Activated T-helper 2 cell treated with anti-CD3 and anti-CD28 coated beads, Interferon-gamma antibody, Interleukin-2, Interleukin-4, amounts not matched to agents 10 μg/mL and 5 μg/mL and 100 μg/mL, durations not matched to agents 14 hours and 24 hours and 36 hours (primary cell): ENCODE measurements at places on chromosomes 11 and 22. TPM values are rescaled to one million over a fixed set of nuclear protein-coding genes. Genes with fewer than 3 reads are reported as not detected.
A peak's percentile ranks its signal among the peaks of the same experiment; 100 is the strongest.

- H3K27ac ChIP-seq: no peak overlapping the region
- no peak overlapping the region for H3K4me3 ChIP-seq
- H3K36me3 ChIP-seq: no peaks in the 10 kb centered on the region
Measured at GRCh38 chr11:68687986-68688385, 3.6 kb downstream of the GAL start.

- H3K36me3 ChIP-seq: no peaks in the 10 kb centered on the region
- H3K4me1 ChIP-seq: peaks cover 8% of the 10 kb centered on the region
- no peaks in the 10 kb centered on the region for H3K27me3 ChIP-seq
- H3K27ac ChIP-seq: no peak overlapping the region
Measured at GRCh38 chr11:46976182-46976854, 39.8 kb downstream of the CSTPP1 start.

GRCh38 chr11:128585498-128586238 is 1.7 kb downstream of the ETS1 start:
- H3K27ac ChIP-seq: no peak overlapping the region
- peaks cover 27% of the 10 kb centered on the region for H3K27me3 ChIP-seq
- peaks cover 14% of the 10 kb centered on the region for H3K4me1 ChIP-seq

GRCh38 chr11:14857621-14858020 is 34.4 kb downstream of the CYP2R1 start:
- H3K27me3 ChIP-seq: no peaks in the 10 kb centered on the region
- H3K36me3 ChIP-seq: peaks cover 88% of the 10 kb centered on the region
- no peak for DNase-seq
- H3K4me3 ChIP-seq: no peak overlapping the region

- no peak for DNase-seq
- no peaks in the 10 kb centered on the region for H3K4me1 ChIP-seq
- no peaks in the 10 kb centered on the region for H3K27me3 ChIP-seq
- H3K4me3 ChIP-seq: no peak overlapping the region
- H3K36me3 ChIP-seq: no peaks in the 10 kb centered on the region
- H3K27ac ChIP-seq: no peak overlapping the region
Measured at GRCh38 chr11:103380031-103380430, 270.8 kb downstream of the DYNC2H1 start.

DNA sequence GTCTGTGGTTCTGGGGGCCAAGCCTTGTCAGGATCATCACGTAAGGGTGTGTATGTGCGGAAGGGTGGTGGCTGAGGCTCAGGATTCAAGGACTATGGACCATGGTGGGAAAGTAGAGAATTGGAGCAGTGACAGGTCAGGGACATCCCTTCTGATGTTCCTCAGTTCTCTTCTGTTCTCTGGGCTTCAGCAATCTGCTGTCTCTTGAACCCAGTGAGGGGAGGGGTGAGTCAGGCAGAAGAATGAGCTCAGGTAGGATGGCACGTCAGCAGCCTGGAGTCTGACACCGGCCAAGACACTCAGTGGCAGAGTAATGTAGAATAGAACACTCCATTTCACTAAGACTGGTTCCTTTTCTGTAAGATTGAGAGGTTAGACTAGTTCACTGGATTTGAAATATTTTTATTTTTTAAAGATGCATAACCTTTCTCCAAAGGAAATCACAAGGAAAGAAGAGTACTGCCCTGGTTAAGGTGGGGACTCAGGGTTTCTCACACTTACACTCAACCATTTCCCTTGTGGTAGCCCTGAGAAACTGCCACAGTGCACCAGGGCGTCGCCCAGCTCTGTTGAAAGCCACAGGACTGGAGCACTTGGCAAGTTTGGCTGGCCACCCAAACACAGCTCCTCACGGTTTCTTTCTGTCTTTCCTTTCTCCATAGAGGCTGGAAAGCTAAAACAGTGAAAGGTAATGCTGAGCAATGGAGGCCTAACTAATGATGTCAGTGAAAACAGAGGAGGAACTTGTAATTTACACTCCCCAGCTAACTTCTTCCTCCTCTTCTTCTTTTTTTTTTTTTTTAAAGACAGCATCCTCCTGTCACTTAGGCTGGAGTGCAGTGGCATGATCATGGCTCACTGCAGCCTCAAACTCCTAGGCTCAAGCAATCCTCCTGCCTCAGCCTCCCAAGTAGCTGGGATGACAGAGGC is 23.1 kb upstream of the MICAL2 start:
- peak overlapping the region; percentile 74 for H3K27ac ChIP-seq
- no peak overlapping the region for H3K4me3 ChIP-seq
- no peaks in the 10 kb centered on the region for H3K36me3 ChIP-seq
- peak; percentile 58 for DNase-seq
- H3K4me1 ChIP-seq: peaks cover 64% of the 10 kb centered on the region

KRTAP5-10 gene
- not detected in 2 replicates for total RNA-seq

IRAG1 gene
- total RNA-seq: not detected in 2 replicates

KCNA4 gene
- total RNA-seq: not detected in 2 replicates
